ENCODE measurements at places on chromosomes 11 and 22. TPM values are rescaled to one million over a fixed set of nuclear protein-coding genes. Genes with fewer than 3 reads are reported as not detected.
A peak's percentile ranks its signal among the peaks of the same experiment; 100 is the strongest.

Gene WNT11
- 2.9 TPM for polyA plus RNA-seq

DNA sequence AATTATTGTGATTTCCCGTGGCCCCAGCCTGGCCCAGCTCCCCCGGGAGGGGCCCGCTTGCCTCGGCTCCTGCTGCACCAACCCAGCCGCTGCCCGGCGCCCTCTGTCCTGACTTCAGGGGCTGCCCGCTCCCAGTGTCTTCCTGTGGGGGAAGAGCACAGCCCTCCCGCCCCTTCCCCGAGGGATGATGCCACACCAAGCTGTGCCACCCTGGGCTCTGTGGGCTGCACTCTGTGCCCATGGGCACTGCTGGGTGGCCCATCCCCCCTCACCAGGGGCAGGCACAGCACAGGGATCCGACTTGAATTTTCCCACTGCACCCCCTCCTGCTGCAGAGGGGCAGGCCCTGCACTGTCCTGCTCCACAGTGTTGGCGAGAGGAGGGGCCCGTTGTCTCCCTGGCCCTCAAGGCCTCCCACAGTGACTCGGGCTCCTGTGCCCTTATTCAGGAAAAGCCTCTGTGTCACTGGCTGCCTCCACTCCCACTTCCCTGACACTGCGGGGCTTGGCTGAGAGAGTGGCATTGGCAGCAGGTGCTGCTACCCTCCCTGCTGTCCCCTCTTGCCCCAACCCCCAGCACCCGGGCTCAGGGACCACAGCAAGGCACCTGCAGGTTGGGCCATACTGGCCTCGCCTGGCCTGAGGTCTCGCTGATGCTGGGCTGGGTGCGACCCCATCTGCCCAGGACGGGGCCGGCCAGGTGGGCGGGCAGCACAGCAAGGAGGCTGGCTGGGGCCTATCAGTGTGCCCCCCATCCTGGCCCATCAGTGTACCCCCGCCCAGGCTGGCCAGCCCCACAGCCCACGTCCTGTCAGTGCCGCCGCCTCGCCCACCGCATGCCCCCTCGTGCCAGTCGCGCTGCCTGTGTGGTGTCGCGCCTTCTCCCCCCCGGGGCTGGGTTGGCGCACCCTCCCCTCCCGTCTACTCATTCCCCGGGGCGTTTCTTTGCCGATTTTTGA, 3.3 kb upstream of the ANKRD13D start:
- DNase-seq = peak; percentile 18

- DNase-seq = no peak
Observed at GRCh38 chr11:108751444-108751843, 86.6 kb downstream of the DDX10 start.

Gene JAML
- polyA plus RNA-seq = 2.0 TPM

Gene FDXACB1
- 1.1 TPM for polyA plus RNA-seq

GRCh38 chr22:36228944-36229343, 10.4 kb downstream of the APOL2 start:
- no peak for DNase-seq

Gene NAALAD2
- polyA plus RNA-seq = 2.0 TPM

Gene SLC22A12
- polyA plus RNA-seq = not detected

- DNase-seq = peak; percentile 81
Observed at GRCh38 chr22:27990879-27991278, 71.8 kb upstream of the PITPNB start.

DNA sequence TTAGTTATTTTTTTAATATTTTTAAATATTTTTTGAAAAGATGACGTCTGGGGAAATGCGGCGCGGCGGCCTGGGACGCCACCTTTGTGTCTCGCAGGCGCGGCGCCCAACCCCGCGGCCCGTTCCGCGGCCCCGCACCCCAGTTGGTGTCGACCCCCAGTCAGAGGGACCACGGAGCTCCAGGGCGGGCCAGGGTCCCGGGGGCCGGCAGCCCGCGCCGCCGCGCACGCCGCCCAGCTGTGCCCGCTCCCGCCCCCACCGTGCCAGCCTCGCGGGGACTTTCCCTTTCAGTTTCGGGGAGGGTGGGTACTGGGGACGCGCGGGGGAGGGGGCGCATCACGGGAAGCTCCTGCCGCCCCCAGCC, 1.6 kb downstream of the CCND1 start:
- DNase-seq = no peak

DNA sequence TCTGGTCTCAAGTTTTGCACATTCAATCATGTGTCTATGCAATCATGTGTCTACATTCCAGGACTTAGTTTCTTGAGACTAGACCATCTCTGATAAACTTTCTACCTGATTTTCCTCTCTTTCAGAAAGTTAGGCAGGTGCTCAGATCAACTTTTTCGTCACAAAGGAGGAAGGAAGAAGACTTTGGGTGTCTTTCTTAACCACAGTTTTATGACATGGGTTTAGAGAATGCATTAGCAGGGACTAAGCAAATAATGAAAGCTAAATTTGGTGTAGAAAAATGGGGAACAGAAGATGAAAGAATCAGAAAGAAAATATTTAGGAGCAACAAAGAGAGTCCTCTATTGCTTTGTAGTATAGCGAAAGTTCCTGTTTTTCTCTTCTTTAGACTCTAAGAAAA, 7.7 kb upstream of the GLYATL1B start:
- DNase-seq = no peak

- peak; percentile 36 for DNase-seq
Observed at GRCh38 chr11:96465512-96465911, 75.7 kb downstream of the JRKL start.

Gene APOBEC3H
- 0.25 TPM for polyA plus RNA-seq

DNA sequence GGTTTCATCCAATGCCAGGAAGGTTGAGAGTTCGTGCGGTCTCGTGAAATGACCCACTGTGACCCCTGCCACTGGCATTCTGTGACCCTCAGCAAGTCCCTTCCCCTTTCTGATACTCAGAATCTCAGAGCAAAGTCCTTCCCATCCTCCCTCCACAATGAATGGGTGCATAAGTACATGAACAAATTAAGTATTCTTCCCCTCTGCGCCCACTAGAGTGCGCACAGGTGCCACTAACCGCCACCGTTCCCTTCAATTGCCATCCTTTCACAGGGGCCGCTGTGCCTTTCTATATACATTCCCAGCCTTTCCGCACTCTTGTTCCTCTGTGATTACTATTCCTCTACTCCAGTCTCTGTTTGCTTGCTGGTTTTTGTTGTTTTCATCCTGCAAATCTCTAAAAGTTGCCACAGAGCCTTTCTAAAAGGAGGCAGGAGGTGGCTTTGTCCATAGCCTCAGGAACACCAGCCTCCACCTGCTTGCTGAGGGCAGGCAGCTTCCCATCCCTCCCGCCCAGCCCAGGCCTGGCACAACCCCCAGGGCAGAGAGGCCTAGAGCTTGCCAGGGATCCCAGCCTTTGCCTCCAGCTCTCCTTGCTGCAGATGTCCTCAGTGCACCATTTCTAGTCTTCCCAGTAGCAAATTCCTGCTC, 6.7 kb upstream of the AP1B1 start:
- peak; percentile 79 for DNase-seq

- DNase-seq = no peak
Observed at GRCh38 chr22:50039669-50040443, 18.2 kb downstream of the TTLL8 start.

DNA sequence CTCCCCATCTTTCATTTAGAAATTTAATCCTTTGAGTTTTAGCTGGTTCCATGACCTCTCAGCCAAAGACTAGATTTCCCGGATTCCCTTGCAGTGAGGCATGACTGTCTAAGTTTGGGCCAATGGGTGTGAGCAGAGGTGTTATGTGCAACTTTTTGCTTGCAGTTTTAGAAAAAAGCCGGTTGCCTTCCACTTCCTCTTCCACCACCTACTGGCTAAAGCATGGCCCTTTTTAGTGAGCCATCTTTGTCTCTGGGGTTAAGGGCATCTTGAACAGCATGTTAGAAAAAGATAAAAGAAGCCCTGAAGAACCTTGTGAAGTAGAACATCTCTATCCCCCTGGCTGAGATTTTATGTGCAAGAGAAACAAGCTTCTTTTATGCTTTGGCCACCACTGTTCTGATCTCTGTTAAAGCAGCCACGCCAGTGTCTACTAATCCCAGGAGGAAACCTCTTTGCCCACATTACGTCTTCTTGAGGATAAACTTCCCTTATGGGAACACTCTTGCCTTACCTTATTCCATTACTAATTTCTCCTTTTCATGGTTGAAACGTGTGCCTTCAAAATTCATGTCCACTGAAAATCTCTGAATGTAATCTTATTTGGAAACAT, 279.9 kb downstream of the TENM4 start:
- DNase-seq = no peak

DNA sequence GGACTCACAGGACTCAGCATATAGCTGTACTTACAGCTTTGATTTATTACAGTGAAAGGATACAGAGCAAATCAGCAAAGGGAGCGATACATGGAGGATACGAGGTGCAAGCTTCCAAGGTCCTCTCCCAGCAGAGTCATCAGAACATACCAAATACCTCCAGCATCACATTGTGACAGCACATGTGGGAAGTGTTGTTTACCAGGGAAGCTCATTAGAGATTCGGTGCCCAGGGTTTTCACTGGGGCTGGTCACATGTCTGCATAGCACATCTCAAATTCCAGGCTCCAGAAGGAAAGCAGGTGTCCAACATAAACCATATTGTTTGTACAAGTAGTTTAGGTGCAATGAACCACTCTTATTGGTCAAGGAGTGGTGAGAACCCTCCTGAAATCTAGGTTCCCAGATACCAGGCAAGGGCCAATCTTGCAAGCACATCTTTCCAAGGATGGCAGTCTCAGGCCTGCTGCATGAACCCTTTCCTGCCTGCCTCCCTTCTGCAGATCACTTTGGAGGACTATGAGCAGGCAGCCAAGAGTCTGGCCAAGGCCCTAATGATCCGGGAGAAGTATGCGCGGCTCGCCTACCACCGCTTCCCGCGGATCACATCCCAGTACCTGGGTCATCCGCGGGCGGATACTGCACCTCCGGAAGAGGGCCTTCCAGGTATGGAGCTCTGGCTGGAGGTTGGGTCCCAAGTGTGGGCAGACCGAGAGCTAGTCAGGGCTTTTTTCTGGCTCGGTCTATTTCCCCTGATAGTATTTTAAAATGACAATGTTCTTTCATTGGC, 26.7 kb downstream of the AMPD3 start:
- no peak for DNase-seq

DNA sequence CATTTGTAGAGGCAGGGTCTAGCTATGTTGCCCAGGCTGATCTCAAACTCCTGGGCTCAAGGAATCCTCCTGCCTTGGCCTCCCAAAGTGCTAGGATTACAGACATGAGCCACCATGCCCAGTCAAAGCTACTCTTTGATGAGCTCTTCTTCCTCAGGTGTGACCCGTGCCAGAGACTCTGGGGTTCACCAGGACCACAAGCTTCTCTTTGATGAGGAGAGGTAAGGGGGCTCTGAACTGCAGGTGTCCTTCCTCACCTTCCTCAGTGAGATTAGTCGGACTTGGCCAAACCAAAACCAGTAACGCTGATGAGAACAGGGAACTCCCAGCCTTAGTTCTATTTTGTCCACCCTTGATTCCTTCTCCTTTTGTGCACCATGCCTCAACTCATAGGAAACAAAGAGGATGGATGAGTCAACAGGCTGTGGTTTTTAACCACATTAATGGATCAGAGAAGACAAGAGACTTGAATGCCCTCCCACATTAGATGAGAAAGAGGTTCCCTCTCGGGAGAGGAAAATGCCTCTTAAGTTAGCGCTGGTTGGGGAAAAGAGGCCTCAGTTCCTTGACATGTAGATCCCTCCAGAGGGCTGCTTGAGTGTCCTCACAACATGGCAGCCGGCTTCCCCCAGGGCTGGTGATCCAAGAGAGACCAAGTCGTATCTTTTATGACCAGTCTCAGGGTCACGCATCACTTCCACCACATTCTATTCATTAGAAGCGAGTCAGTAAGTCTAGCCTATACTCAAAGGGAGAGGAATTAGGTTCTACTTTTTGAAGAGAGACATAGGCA, 25.7 kb upstream of the CTR9 start:
- no peak for DNase-seq

Gene P2RX3
- 0.20 TPM for polyA plus RNA-seq

DNA sequence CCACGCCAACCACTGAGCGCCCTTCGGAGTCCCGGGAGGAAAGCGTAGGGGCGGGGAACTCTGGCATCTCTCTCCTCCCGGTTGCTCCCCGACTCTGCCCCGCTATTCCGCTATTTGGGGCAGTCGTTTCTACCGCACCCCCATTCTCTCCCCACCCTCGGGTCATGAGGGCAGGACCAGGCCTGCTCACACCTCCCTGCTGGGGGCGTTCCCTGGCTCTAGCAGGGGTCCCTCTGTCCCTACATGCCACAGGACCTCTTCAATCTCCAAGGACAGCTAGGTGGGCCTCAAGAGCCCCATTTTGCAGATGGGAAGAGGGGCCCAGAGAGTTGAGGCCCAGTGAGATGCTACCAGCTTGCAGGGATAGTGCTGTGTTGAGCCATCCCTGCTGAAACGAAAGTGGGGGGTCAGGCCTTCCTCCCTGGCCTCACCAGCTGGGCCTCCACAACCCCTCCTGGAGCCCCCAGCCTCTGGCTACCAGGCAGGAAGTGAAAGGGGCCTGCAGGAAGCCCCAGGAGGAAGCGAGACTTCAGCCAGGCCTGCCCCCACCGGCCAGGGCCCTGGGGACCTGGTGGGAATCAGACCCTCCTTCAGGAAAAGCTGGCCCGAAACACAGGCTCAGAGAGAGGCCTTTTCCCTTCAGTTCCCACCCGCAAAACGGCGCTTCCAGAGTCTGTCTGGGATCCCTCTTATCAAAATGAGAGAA, 5.5 kb upstream of the SHISA8 start:
- DNase-seq = no peak

Gene SCGB2A2
- not detected for polyA plus RNA-seq

DNA sequence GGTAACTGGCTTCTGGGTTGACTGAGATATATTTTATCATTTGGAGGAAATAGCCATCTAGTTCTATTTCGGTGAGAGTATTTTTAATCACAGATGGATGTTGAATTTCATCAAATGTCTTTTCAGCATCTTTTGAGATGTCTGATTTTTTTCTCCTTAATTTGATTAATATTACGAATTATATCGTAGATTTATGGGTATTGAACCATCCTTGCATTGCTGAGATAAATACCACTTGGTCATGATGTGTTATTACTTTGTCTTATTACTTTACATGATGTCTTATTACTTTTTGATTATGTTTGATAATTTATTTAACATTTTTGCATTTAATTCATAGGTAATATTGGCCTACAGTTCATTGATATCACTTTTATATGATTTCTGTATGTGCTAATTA, 78.8 kb upstream of the PARVA start:
- no peak for DNase-seq

DNA sequence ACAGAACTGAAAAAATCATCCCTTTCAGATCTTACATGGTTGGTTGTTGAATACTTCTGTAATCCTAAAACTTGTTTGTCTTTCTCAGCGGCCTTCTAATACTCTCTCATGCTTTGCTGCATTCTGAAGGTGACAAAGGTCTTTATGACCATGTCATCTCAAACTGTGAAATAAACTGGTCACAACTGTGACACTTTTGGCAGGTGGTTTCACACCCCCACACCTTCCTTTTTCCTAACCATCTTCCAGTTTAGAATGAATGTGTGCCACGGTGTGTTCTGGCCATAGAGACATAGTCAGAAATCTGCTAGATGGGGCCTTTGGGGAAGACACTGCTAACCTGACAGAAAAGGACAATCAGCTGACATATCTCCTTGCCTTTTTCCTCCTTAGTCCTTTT, 14.7 kb upstream of the RFPL3 start:
- DNase-seq = no peak
